ENCODE measurements at places on chromosomes 6 and 20. TPM values are rescaled to one million over a fixed set of nuclear protein-coding genes. Genes with fewer than 3 reads are reported as not detected.

DNA sequence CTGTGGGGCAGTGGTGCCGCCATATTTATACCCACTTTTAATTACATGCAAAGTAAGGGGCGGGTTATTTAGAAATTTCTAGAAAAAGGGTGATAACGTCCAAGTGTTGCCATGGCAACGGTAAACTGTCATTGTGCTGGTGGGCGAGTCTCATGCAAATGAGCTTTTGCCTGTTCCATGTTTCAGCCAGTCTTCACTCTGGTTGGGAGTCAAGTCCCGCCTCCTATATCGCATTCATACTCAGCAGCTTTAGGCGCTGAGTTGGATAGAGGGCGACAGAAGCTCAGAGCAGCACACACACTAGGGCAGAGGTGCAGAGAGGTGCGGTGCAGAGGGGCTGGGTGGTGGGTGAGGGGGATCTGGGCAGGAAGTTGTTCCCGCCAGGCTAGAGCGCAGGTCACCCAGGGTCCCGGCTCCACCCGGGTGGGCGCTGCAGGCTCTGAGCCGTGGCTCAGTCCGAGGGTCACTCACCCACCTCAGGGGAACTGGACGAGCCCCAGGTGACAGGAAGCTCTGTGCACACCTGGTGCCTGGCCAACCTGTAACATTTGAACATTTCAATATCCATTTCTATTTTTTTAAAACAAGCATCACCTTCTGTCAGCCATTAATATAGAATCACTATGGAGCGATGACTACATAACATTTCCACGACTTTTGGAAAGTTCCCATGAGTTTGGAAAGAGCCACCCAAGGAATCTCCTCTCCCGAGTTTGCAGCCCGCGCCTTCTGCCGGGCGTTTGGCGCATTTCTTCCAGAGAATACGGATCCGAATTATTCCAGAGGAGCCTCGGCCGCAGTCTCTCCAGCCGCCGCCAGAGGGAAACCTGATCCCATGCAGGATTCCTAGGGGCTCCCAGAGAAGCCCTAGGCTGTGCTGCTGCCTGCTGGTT, 89.1 kb upstream of the PHACTR3 start:
- peak; percentile 88 for DNase-seq

DNA sequence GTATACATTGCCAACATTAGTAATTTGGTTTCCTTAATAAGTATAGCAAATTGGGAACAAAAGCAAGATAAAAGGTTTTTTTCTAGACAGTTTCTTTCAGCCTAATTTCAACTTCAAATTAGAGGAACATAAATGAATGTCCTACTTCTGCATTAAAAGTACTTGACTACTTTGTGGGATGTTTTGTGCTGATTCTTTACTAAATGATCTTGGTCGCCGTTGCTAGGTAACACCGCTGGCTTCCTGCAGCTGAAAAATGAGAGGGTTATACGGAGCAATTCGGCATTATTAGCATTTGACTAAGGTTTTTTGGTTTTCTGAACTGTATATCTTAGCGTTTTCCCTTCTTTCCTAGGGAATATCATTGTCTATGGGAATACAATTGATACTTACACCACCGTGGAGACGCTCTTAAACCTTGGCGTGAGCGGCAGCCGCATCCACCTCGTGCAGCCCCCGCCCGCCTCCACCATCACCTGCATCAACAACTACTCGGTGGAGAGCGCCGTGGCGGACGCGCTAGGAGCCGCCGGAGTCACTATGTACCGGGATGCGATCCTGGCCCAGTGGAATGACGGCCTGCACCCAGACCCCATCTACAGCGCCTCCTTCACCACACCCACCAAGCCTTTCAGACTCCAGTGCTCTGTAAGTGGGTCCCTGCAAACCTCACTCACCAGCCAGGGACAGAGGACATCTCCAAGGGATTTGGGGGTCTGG, 90.9 kb upstream of the INSM1 start:
- peak; percentile 30 for DNase-seq

GRCh38 chr20:62616728-62617621, 25.3 kb upstream of the SLCO4A1 start:
- DNase-seq: peak; percentile 89

DNA sequence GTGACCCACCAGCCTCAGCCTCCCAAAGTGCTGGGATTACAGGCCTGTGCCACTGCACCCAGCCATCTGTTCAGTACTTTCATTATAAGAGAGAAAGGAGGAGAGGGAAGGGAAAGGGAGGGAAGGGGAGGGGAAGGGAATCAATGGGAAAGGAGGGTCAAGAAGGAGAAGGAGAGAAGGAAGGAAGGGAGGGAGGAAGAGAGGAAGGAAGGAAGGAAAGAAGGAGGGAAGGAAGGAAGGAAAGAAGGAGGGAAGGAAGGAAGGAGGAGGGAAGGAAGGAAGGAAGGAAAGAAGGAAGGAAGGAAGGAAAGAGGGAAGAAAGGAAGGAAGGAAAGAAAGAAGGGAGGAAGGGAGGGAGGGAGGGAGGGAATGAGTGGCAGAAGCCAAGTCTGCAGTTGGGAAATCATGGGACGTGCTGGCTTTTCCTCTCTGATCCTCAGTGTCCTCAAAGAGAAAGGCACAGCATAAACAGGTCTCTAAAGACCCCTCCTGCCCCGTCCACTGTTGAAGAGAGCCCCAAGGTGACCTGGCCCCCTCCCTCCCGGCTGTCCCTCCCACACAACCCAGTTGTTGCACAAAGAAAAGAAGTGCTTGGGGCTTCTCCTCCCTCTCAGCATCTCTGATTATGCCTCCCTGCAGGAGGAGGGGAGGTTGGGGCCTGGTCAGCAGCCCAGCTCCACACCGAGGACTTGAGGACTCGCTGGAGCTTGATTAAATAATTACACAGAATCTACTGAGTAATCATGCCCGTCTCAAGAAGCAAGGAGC, 69.1 kb upstream of the TOP1 start:
- DNase-seq: peak; percentile 3

Gene B3GALT4
- polyA plus RNA-seq: 10.5 TPM

Gene CEP85L
- polyA plus RNA-seq: 1.5 TPM

Gene ELOVL4
- 0.12 TPM for polyA plus RNA-seq

Data from stomach (tissue), 19 donors.